ENCODE measurements at places on chromosomes 12 and 14. TPM values are rescaled to one million over a fixed set of nuclear protein-coding genes. Genes with fewer than 3 reads are reported as not detected.

- DNase-seq = no peak
These were observed 244.6 kb downstream of the SLC41A2 start for GRCh38 chr12:104713444-104713843.

- DNase-seq = no peak
These were observed 188.7 kb upstream of the IGF1 start for GRCh38 chr12:102669056-102669455.

DNA sequence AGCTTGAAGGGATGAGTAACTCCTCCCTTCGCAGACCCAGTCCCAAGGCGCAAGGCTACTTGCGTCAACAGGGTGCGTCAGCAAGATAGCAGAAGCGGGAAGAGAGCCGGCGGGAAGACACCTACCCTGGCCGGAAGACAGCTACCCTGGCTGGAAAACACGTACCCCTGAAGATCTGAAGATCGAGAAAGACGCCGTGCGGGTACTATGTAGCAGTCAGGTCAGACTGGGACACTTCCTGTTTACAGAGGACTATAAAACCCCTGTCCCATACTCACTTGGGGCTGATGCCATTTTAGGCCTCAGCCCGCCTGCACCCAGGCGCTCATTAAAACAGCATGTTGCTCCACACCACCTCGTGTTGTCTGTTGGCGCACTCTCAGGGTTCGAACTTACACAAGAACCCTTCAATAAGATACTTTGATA lies 80.9 kb downstream of the ABCD2 start:
- no peak for DNase-seq

PARPBP gene
- total RNA-seq = 4.6 TPM

FITM1 gene
- total RNA-seq = 2.4 TPM

DNA sequence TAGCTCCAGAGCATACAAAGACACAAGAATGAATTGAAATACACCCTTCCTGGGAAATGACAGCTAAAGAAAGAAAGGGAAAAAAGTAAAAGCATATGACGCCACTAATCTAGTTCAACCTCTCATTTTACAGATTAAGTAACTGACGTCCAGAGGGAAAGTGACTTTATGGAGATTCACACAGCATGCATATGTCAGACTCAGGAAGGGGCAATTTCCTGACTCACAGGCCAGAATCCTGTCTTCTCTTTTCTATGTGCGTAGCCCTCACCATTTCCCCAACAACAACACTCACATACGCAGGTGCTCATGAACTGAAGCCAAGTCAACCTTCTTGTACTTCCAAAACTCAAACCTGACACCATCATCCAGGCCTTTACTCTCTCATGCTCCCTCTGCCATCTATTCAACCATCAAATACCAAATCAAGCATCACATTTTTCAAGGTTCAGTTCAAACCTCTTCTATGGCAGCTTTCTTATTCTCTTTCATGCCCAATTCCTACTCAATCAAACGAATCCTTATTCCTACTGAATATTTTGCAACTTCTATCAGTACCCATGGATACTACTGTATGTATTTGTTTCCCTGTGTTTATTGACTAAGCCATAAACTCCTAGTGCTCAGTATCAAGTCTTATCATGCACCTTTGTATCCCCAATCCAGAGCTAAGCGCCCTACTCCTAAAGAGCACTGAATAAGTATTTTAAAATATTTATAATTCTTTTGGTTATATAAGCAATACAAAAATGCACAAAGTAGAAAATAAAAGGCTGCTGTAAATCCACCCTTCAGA lies 52.8 kb downstream of the STXBP6 start:
- no peak for DNase-seq

Data from activated B cell treated with CpG ODN at 0.5 μM for 24 hours (primary cell).